ENCODE measurements at places on chromosomes 6 and 20.

DNA sequence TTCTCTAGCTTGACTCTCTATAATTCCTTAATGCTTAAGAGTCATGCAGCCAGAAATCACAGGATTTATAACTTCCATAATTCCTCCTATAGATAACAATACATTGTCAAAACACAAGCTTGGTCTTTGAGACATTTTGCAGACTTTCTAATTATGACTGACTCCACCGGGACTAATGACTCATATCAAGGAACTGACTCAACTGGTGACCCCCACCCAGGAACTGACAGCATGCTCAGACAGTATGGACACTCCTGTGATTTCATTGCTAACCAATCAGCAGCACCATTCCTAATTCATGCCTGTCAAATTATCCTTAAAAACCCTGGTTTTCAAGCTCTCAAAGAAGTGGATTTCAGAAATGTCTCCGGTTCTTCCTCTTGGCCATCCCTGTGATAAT, 670.5 kb upstream of the IMPG1 start:
- no peak for DNase-seq

GRCh38 chr6:136471372-136471771, 78.8 kb downstream of the MAP7 start:
- DNase-seq, result peak; percentile 12

GRCh38 chr6:82506526-82506925, 142.9 kb downstream of the TPBG start:
- no peak for DNase-seq

GRCh38 chr20:63941282-63942081, 14.7 kb downstream of the UCKL1 start:
- DNase-seq, result peak; percentile 37

- no peak for DNase-seq
Observed at GRCh38 chr6:75268121-75268987, 16.2 kb downstream of the TMEM30A start.

DNA sequence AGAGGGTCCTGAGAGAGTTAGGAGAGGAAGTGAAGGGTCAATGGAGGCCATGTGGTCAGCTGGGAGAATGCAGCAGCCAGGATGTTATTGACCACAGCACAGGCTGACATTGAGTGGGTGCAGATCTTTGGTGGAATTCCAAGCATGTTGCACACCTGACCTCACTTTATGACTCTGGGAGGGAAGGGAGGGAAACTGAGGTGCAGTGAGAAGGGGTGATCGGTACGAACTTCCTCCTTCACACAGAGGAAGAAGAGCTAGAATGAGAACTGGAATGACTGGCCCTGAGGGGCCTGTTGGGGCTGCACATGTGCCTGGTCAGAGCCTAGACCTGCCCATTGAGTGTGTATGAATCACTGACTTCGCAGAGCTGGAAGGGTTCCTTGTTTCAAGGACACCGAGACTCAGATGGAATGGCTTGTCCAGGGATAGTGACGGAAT, 9.8 kb downstream of the FAM83D start:
- DNase-seq, result no peak

GRCh38 chr6:11224966-11225463, 7.5 kb downstream of the NEDD9 start:
- DNase-seq, result no peak

GRCh38 chr20:6426287-6426891, 303.6 kb upstream of the FERMT1 start:
- DNase-seq, result peak; percentile 31

DNA sequence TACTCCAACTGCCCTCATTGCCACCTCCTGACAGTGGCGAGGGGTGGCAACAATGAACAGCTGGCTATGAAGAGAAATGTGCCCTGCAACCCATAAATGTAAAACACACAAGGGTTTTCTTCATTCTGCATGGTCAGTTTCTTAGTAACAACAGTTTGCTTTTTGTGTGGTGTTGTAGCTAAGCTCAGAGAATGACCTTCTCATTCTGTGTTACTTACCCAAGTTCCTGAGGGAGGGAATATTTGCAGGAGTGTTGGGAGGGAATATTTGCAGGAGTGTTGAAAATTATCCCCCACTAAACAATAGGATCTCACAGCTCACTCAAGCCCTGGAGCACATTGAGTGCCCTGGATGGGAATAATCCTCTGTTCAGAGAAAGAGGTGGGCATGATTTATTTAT, 456.4 kb upstream of the CDH4 start:
- DNase-seq, result no peak

DNA sequence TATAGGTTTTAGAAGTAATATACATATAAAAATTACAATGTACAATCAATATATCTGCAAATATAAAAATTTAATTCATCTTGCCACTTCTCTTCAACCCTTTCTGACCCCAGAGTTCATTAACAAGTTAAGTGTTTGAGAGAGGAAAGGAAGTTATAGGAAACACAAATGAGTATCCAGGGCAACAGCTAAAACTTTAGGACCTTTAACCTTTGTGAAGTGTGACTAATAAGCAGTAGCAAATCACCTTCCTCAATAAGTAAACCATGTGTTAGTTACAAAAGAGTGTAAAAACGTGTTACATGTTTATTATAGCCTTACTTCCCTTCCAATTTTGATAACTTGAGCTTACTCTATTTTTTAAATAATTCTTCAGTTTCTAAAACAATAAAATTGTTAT, 73.4 kb upstream of the SIM1 start:
- no peak for DNase-seq

DNA sequence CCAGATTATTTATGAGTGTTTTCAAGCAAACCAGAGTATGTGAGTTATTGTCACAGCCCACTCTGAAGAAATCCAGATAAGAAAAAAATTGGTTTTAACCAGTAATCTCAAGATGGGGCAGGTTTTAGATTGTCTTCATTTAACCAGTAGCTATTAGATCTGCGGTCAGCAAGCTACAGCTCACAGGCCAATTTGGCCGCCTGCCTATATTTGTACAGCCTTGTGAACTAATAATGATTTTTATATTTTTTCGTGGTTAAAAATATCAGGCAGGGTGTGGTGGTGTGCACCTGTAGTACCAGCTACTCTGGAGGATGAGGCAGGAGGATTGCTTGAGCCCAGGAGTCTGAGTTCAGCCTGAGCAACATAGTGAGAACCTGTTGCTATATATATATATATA, 5.0 kb downstream of the FAM209B start:
- DNase-seq, result no peak

GRCh38 chr20:36571564-36572504, 1.6 kb upstream of the TGIF2 start:
- DNase-seq, result no peak

- DNase-seq, result no peak
Observed at GRCh38 chr6:169451065-169451838, 197.6 kb upstream of the THBS2 start.

DNA sequence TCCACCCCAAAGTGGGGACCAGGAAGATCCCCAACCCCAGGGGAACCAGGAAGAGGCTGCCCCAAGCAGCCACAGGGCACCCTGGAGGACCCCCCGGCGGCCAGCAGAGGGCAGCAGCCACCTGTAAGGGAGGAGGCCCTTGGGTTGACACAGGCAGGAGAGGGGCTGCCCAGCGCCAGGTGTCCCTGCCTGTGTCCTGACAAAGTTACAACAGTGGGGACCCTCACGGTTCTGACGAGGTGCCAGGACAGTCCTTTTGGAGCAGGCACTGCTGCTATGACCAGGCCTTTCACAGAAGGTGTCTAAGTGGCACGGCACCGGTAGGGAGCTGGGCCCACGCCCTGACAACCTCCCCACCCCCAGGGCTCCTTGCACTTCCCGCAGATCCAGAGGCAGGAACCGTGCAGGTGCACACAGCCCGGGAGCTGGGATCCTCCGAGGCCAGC, 176.7 kb downstream of the BMP7 start:
- DNase-seq, result peak; percentile 83

DNA sequence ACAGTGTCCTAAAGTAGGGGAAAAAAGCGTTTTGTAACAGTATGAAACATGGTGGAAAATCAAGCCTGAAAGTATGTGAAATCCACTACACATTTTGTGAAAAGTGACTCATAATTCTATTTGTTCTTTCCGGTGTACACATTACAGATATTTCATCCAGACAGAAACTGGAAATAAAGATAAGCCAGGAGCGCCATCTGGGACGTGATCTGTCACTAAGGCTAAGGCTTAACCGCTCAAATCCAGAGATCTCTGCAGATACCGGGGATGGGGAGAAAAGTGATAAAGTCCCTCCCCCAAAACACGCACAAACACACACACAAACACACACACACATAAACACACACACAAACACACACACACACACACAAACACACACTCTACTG, 26.6 kb upstream of the SRSF6 start:
- no peak for DNase-seq

- no peak for DNase-seq
Observed at GRCh38 chr6:28525496-28526039, at the start of gene GPX5. GPX5 (plus strand) TSS chr6:28525881; CDS start chr6:28526014, 133 bp downstream.

GRCh38 chr20:38316341-38316740, 12.4 kb downstream of the BPI start:
- DNase-seq, result no peak

DNA sequence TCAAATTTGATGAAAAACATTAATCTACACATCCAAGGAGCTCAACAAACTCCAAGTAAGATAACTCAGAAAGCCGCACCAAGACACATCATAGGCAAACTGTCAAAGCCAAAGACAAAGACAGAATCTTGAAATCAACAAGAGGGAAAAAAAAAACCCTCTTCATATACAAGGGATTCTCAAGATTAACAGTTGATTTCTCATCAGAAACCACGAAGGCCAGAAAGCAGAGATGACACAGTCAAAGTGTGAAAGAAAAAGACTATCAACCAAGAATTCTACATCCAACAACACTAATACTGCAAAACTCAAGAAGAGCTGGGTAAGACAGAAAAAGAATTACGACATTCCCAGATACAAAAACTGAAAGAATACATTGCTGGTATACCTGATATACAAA, 73.8 kb downstream of the CDK19 start:
- no peak for DNase-seq

- no peak for DNase-seq
Observed at GRCh38 chr20:45950330-45950646, 15.8 kb downstream of the PCIF1 start.
